ENCODE measurements at places on chromosomes 2 and 18.

- no peak for DNase-seq
Measured at GRCh38 chr2:131520526-131520925, 7.2 kb upstream of the CCDC74A start.

DNA sequence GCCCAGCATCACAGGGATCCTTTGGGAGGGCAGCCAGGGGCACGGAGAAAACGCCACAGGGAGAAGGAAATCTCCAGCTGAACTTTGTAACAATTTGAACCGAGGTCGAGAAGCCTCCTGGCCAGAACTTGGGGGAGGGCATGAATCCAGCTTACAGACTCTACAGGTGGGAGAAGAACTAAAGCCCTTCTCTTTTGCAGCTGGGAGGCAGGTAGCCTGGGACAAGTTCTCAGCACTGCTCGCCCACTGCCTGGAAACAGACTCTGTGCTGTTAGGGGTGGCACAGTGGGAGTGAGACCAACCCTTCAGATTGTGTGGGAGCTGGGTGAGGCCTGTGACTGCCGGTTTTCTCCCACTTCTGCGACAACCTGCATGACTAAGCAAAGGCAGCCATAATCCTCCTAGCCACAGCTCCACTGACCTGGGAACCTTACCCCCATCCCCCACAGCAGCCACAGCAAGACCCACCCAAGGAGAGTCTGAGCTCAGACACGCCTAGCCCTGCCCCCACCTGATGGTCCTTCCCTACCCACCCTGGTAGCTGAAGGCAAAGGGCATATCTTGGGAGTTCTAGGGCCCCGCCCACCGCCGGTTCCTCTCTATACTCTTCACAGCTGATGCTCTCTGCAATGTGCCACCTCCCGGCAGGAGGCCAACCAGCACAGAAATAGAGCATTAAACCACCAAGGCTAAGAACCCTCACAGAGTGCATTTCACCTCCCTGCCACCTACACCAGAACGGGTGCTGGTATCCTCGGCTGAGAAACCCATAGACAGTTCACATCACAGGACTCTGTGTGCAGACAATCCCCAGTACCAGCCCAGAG, 136.0 kb upstream of the SIX2 start:
- DNase-seq: no peak

GRCh38 chr2:101277111-101277510, 24.4 kb downstream of the CNOT11 start:
- no peak for DNase-seq

DNA sequence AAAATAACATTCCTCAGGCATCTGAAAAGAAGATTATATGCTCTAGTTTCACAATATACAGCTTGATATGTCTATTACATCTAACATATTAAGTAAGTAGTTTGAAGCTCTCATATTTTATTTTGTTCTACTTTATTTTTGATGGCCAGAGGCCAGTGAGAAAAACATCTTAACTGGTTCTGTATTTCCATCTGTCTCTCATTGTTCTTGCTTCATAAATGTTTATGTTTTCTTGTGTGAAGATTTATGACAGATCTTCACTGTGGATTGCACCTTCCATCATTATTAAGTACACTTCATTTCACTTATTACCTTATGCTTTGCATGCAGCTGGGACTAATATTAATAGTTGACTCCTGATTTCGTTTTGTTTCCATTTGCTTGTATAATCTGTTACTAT, 511.2 kb downstream of the TSN start:
- DNase-seq: no peak

GRCh38 chr2:176830362-176830761, 382.2 kb upstream of the HNRNPA3 start:
- no peak for DNase-seq

DNA sequence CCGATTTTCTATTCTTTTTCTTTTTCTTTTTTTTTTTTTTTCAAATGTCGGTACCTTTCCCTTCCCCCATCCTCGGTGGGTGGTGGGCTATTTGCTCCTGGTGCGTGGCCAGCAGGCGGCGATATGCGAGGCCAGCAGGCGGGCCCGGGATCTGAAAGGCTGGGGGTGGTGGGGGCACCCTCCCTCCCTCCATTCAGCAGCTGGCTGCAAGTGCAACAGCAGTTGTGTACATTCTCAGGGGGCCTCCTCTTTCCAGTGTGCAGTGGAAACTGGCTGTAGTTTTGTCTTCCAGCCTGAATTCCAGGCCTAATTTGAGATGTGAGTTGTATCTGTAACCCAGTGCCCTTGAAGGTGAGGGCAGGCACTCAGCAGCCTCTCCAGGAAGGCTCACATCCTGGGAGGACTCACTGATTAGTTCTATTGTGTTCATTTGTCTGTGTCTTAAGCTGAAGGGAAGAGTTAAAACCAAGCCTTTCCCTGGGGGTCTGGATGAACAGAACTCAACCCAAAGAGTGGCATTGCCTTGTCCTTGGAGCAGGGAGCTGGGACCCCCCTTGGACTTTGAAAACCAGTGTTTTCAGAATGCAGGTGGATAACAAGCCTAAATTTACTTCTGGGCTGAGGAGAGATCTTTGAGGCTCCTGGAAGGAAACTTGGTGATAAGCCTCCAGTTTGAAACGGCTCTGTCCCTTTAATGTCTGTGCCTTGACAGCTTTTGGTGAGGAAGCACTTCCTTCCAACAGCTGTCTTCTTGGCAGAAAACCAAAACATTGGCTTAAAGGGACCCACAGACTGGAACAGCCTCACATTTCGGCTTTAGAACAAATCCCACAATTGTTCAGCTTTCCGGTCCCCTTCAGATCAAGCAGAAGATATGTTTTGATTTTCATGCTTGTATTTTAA, 3.3 kb downstream of the MYCN start:
- DNase-seq: no peak

GRCh38 chr2:169808221-169808620, 9.6 kb downstream of the SSB start:
- no peak for DNase-seq

DNA sequence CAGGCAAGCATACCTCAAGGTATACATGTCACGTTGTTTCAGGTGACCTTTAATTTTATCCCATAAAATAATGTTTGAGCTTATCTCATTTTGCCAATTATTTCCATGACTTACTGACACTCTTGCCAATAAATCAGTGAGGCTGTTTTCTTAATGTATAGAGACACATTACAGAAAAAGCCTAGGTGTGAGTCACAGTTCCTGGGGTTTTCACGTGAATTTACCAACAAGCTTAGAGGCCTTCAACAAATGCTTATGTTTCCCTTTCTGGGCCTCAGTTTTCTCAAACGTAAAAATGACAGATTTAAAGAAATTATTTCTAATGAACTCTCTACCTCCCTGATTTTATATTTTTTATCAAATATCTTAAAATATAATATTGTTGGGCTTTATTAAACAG, 517.5 kb upstream of the SPHKAP start:
- no peak for DNase-seq

GRCh38 chr2:9085353-9085752, 81.9 kb upstream of the MBOAT2 start:
- DNase-seq: no peak

- no peak for DNase-seq
Measured at GRCh38 chr2:197576631-197577030, 60.8 kb downstream of the MOB4 start.

DNA sequence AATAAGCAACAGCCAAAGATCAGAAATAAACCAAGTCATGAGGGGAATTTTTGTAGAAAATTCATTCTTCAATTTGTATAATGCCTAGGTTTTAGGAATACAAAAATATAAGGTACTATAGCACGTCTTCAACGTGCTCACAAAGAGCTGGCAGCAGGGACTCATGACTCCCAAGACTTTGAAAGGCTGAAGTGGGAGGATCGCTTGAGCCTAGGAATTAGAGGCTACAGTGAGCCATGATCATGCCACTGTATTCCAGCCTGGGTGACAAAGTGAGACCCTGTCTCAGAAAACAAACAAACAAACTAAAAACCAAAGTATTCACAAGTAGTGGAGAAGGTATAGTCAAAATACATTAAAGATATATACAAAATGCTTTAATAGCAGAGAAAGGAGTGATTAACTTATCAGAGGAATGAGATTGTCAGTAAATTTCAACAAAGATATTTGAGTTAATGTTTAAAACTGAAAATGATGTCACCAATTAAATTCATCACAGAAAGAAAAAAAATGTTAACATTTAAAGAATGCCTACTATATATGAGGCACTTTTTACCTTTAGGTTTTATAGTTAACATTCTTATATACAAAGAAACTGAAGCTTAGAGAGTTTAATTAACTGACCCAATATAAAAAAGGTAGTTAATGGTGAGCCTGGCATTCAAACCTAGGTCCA, 3.2 kb downstream of the WDR33 start:
- DNase-seq: no peak

- DNase-seq: no peak
Measured at GRCh38 chr2:28411166-28411755, 18.6 kb downstream of the FOSL2 start.

DNA sequence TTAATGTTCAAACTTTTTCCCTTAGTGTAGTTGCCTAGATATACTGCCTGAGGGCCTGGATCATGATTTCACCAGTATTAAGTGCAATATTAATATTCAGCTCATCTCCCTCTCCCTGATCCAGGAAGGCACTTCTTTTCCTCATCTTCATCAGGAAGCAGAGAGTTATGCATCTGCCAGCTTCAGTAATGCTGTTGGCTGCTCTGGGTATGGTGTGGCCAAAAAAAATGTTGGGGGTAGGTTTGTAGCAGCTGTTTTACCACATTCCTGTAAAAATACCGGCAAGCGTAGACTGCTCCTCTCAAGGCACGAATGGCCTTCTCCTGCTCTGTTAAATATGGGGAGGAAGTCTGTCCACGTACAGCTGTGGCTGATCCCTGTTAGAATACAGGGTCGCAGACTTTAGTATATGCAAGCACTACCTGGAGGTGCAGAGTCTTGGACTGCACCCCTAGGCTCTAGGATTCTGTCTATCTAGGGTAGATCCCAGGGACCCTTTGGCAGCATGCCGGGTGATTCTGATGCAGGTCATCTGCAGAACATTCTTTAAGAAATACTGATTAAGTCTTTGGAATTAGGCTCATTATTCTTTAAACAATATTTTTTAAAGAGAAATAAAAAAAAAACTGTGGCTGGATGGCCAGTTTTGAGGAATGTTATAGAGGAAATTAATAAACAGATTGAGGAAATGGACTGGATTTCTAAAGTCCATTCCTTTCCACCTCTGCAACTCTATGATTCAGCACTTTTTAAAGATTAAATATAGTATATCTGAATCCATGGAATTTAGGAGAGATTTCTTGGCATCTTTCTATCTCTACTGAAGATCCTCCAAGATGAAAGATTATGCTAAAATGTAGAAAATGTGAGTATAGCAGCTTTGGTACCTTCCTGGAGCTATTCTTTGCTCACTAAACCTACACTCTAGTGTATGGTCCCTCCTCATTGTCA, 21.0 kb upstream of the GLS start:
- no peak for DNase-seq

DNA sequence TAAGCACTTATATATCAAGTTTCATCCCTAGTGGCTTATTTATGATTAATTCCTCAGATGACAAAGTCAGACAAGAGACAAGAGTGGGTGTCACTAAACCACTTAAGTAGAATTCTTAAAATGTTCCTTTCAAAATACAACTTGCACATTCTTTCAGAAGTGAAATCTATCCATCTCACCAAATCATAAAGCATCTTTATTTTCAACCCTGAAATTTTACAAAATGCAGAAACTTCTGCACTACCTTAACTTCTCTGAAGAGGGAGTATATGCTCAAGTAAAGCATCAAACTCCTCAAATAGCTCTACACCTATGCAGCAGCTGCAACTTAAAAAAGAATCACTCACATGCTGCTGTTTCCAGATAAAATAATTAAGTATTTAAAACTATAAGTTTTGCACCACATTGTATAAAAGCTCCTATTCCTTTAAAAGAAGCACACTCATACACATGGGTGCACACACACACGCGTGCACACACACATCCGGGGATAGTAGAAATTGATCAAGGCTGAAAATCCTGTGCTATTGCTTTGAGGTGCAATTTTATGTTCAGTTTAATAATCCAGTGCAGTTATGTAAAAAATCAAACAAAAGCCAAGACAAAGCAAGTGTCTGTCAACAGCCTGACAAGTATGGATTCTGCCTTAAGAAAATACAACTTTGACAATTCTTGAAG, 244.5 kb downstream of the TCF4 start:
- no peak for DNase-seq

DNA sequence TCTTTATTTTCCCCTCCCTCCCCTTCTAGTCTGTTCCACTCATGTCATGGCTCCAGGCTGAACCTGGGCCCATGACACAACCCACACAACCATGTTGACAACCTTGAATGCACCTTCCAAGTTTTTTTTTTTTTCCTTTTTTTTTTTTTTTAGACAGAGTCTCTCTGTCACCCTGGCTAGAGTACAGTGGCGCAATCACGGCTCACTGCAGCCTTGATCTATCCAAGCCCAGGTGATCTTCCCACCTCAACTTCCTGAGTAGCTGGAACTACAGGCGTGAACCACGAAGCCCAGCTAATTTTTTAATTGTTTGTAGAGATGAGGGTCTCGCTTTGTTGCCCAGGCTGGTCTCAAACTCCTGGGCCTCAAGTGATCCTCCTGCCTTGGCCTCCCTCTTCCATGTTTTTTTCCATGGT, 21.9 kb upstream of the ROCK2 start:
- no peak for DNase-seq

DNA sequence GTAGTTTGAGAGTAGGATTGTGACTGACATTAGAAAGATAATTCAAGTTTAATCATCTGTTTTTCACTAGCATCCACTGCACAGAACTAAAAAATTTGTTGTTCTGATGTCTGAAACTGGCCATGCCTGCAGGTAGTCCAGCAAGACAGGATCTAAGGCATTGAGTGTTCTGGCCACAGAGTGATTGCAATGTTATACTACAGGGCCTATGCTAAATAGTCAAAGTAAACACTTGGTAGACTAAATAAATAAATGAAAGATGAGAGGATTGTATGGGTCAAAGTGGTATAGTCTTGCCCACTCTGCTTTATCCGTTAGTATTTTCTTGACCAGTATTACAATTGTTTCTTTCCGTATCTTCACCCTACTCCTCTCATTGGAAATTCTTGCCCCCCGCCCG, 27.6 kb upstream of the FANCL start:
- no peak for DNase-seq

- no peak for DNase-seq
Measured at GRCh38 chr18:27825689-27826088, 351.2 kb downstream of the CDH2 start.

- no peak for DNase-seq
Measured at GRCh38 chr18:61628085-61628484, 264.7 kb downstream of the RNF152 start.

GRCh38 chr2:68237404-68237803, 14.9 kb downstream of the PPP3R1 start:
- DNase-seq: no peak

DNA sequence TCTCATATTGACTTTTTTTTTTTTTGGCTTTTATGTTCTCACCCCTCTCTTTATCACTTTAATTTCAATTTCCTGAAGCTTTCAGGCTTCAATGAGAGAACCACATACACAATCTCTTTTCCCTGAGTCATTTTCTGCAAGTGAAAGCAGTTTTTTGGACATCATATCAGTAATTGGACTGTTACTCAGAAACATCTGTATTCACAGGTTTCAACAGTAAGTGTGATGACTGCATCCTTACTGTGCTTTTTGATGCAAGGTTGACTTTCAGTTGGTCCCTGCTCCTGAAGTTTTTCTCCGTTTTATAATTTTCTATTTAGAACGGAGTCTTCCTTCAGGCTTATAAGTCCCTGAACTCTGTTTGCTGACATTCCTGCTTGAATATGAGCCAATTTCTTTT, 70.5 kb upstream of the CCBE1 start:
- no peak for DNase-seq
